ENCODE measurements at places on chromosomes 4 and X.

DNA sequence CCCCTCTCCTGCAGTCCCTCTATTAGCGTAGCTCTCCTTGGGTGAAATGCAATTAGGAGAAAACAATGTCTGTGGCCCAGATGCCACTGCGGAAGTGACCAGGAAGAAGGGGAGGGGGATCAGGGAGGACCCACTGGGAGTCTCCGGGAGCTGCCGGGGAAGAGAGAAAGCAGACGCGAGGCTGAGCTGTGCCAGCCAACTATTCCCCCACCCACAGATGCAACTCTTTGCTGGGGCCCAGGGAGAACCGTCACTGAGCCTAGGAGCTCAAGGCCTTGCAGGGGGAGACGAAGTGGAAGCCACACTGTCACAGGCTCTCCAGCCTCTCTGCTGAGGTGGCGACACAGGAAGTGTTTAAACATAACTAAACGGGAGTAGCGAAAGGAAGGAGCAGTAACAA, 149.2 kb downstream of the BCOR start:
- DNase-seq, result no peak

DNA sequence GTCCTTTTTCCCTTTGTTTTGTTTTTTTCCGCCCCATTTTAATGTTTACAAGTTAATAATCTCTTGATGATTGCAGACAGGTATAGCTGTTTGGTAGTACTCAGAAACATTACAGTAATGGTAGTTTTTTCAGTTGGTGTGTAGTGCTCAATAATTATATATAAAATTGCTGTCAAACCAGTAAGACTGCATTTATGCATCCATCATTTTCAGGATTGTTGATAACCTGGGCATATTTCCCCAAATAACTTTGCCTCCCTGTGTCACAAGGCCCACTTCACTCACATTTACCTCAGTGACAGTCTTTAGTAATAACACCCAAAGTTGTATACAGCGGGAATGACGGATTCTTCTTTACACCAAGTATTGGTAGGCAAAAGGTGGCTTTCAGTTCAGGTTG, 16.1 kb downstream of the ARFIP1 start:
- DNase-seq, result no peak

GRCh38 chr4:173398779-173399415, at the start of gene SCRG1:
Gene SCRG1 (minus strand): TSS chr4:173399116. CDS start chr4:173391414, 7,702 bp downstream.
- DNase-seq, result peak; percentile 61

- DNase-seq, result no peak
Measured at GRCh38 chrX:132146456-132146855, 18.6 kb upstream of the FRMD7 start.

DNA sequence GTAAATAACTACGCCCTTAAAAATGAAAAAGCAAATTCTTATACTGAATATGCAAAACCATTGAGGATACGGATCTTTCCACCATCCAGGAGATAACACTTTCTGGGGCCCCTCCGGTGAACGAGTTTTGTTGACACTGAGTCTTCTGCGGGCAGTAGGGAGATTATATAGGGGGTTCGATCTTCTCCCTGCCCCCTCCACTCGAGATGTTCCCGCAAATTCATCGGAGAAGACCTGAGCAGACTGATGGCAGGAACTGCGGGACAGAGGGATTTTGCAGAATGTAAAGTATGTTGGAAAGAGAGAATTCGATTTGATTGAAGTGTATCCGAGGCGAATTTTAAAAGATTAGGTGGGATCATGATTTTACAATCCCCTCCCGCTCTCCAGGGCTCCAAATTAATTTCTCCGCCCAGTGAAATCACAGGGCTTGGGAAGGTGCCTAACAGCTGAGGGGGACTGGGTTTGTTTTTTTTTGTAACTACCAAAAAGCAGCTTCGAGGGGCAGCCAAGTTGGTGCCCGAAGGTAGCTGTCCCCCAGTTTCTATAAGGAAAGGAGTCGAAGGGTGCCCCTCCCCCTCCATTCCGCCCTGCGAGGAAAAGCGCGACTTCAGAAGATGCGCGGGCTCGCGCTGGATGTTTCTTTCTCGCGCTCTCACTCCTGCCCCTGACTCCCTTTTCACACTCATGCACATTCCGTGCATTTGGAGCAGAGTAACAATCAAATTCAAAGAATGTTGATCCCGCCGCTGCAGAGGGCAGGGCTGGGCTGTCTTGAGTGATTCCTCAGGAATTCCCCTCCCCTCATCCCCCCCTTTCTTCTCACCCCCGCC, 1.2 kb downstream of the TMEM255A start:
- DNase-seq, result peak; percentile 59

- DNase-seq, result no peak
Measured at GRCh38 chr4:101418466-101418865, 71.1 kb upstream of the PPP3CA start.

DNA sequence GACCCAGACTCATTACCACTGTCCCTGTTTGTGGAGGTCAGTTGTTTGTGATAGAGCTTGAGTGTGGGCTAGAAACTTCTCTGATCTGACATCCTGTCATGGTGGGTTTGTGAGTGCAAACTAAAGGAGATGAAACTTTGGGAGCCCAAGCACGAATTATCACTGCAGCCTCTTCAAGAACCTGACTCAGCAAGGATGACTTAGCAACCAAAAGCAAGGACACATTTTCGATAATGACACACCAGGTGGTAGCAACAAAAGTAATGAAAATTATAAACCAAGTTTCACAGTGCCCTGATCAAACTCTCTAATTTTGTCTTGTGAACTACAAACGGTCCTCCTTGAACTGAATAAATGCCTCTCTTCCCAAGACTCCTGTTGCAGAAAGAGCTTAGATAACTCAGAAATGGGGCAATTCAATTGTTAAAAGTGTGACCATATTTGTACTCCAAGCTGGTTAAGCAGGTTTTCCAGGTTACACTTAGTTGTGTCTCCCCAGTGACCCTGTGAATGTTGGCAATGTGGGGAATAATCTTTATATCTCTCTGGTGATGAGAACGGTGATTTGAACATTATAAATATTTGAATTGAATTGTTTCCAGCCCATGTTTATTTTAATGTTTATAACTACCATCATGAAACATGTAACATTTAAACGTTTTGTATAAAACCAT, 52.6 kb upstream of the ATP8A1 start:
- DNase-seq, result no peak

DNA sequence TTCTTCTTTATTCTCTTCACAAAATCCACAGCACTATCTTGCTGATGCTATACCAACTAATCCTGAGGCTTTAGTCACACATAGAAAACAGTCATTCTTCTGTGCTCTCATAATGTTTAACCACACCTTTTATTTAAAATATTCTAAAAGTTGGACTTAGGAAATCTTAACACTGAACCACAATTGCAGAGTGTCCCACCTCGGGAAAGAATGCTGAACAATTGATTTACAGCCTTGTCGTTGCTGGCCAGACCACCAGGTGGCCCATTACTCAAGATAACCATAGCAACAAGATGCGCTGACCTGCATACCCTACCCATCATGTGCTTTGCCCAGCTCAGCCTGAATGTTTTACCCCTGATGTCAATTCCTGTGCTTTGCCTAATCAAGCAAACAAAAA, 100.8 kb downstream of the ARSJ start:
- peak; percentile 69 for DNase-seq

DNA sequence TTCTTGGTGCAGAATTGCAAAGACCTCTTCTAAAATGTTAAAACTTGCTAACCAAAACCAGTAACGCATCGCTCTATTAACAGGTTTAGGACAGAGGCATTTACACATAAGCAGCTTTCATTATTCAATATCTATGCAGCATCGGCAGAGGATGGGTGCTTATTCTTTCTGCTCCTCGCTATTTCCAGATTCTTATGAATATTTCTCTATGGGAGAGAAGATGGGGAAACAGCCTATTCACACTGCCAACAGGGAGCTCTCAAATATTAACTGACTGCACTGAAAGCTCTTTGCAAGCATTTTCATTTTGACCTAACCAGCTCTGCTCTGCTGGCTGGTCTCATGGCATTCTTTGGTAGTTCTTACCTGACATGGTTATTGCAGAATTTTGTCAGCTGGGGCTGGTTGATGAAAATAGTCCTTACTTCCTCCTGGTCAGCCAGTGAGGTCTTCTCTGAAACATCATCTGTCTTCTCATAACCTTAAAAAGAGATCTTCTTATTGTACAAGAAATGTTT, 30.2 kb downstream of the ATP8A1 start:
- DNase-seq, result no peak

DNA sequence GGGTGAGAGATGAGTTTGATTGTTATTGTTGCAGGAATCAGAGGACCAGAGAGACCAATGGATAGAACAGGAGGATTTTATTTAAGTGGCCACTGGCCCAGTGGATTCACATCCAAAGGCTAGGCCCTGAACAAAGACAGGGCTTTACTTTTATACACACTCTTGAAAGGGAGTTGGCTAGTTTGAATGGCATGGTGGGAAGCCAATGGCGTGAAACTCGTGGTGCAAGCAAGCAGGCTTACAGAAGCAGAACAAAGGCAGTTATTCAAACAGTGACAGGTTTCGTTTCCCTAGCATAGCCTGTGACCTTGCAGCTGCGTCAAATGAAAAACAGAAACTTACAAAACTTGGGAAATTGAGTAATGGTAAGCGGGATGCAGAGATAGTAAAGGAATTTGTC, 110.2 kb upstream of the PRDX4 start:
- DNase-seq, result no peak

- DNase-seq, result peak; percentile 21
Measured at GRCh38 chrX:68292471-68292870, 140.8 kb downstream of the OPHN1 start.
